ENCODE measurements at places on chromosomes 7 and 10. TPM values are rescaled to one million over a fixed set of nuclear protein-coding genes. Genes with fewer than 3 reads are reported as not detected.

Gene NUTM2A
- 0.54 TPM for total RNA-seq

Gene ADARB2
- 1.3 TPM for total RNA-seq

Gene CCDC136
- 9.6 TPM for total RNA-seq

Gene GOLGA7B
- 1.1 TPM for total RNA-seq

- DNase-seq = no peak
Measured at GRCh38 chr10:74047871-74048270, 50.0 kb downstream of the VCL start.

- no peak for DNase-seq
Measured at GRCh38 chr7:1029637-1030443, 14.5 kb upstream of the GPR146 start.

- DNase-seq = no peak
Measured at GRCh38 chr7:144454-144826, 47.9 kb upstream of the FAM20C start.

DNA sequence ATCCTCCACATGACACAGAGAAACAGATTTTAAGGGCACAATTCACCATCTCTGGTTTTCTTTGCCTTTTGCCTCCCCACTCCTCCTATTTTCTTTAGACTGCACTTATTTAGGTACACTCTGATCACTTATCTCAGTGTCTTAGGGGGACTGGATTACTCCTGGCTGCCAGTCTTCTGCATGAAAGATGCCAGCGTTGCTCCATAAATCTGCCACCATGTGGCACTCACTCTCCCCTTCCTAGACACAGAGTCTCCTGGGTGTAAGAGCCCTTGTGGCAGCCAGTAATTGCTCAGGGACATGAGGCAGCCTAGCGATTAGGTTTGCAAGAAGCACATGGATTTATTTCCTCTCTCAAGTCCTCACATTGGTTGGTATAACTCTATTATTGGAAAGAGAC, 34.5 kb upstream of the RBM20 start:
- DNase-seq = no peak

DNA sequence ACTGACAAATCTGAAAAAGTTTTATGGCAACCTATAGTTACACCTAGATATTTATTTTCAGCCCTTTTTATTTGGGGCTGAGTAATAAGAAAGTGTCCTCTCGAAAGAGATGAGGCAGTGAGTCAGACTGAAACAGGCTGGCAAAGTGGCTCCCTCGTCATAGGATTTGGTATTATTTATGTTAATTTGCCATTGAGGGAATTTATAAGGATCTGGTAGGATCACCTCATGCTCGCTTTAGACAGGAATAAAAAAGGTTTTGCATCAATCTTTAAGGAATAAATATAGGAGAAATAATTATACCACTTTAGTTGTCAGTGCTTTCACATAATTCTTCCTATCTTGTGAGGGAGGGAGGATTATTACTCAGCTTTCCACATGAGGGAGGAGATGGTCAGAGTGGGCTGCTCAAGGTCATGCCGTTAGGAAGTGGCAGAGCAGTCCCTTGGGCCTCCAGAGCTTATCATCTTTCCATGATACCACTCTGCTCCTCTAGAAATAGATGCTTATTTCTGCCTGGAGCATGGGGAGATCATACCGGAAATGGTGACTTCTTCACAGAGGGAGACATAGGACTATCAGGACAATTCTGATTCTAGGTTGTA, 356.8 kb downstream of the GPR158 start:
- no peak for DNase-seq

DNA sequence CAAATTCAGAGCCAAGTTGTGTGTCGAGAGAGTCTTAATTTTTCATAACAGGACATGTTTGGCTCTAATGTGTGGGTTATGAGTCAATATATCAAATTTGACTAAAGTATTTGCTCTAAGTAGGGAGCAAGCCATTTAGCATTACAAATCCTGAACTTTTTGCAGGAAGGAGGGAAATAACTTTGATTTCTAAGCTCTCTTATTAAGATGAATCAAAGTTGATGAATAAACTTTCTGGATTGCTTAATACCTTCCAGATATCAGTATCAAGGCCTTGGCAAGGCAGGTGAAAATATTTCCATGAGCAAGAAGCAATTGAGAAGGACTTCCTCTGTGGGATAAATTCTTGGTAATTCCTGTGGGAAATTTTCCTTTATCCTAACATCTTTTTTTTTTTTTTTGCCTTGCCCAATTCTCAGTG, 258.8 kb downstream of the AHR start:
- DNase-seq = no peak

- DNase-seq = no peak
Measured at GRCh38 chr7:10780400-10780747, 193.3 kb upstream of the PHF14 start.

DNA sequence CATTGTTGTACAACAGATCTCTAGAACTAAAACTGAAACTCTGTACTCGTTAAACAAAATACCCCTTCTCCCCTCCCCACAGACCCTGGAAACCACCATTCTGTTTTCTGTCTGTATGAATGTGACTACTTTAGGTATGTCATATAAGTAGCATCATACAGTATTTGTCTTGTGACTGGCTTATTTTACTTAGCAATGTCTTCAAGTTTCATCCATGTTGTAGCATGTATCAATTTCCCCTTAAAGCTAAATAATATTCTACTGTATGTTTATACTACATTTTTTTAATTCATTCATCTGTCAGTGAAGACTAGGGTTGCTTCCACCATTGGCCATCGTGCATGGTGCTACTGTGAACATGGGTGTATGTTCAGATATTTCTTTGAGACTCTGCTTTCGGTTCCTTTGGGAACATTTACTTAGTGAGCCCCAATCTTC, 71.2 kb upstream of the RPA3 start:
- no peak for DNase-seq

DNA sequence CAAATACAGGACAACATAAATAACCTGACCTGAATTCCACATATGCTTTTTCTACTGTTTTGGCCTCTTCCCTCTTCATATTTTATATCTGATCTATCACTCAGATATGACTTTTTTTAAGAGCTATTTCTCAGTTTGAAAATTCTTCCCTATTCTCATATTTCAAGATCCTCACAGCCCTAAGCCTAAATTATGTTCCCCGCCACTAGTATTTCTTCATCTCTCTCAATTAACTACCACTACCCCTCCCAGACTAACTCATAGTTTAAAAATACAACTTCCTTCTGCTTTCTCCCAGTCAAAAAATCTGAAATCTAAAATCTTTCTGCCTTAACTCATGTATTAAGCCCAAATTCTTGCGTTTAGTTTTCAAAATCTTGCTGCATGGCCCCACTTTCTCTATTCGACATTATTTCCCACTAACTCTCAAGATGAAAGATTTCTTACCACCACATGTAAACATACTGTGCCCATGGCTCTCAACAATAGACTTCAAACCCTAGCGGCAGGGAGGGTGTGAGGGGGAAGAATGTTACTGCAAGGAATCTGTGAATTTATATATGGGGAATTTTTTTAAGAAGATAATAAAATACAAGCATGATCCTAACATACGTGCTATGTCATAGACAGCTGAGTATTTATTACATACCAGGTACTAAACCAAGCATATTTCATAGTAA, 64.6 kb downstream of the TFEC start:
- DNase-seq = no peak

DNA sequence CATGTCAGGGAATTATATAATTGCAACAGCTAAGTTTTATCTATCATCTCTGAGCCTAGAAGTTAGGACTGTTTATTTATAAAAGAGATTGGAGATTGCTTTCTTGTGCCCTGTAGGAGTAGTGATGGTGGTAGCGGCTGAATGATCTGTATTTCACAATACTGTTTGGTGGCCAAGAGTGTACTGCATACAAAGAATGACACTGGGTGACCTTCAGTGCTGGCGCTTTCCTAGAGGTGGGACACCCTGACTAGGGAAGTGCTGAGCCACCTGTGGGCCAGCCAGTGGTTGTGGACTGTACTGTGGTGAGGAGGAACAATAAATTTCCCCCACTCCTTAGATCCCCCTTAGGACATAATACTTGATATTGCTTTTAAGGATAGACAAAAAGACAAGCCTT, 53.0 kb downstream of the COPG2 start:
- no peak for DNase-seq

GRCh38 chr7:121205777-121206176, 123.0 kb upstream of the WNT16 start:
- no peak for DNase-seq

DNA sequence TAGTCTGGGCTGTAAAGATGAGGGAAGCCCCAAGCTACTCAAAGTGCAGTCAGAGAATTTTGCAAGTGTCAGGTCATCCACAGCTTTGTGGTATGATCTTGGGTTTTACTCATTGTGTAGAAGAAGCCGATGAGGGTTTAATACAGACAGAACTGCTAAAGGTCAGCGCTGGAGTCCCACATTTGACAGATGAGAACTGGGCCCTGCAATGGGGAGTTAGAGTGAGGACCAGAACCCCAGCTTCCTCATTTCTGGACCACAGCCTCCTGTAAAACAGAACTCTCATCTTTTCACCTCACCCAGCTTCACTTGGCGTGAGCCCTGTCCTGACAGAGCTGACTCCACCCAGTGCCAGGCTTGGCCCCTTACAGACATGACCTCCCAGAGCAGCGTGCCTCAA, 20.1 kb downstream of the LRRC20 start:
- no peak for DNase-seq

DNA sequence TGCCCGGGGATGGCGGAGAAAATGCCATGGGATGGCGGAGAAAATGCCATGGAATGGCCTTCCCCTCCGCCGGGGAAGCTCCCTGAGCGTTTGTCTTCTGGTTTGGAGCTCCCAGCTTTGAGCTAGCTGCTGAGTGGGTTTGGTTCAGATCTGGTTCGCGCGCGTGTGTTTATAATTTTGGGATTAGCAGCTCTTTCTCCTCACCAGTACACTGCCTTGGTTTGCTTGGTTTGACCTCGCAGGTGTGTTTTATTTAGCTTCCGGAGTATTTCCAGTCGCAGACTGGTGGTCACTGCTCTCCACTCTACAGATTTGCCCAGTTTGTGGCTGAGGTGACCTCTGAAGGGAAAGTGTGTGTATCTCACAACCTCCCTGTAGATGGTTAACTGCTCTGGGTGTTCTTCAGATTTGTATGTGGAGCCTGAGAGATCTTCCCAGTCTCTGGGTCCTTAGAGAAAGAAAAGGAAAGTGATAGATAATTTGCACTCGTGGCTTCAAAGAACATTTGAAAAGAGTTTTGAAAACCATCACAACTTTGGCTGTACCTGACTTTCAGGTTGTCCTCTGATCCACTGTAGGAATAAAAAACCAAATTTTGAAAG, 597 bp downstream of the ZNF277 start:
- peak; percentile 12 for DNase-seq

- DNase-seq = no peak
Measured at GRCh38 chr10:70649526-70649925, 22.8 kb upstream of the ADAMTS14 start.

DNA sequence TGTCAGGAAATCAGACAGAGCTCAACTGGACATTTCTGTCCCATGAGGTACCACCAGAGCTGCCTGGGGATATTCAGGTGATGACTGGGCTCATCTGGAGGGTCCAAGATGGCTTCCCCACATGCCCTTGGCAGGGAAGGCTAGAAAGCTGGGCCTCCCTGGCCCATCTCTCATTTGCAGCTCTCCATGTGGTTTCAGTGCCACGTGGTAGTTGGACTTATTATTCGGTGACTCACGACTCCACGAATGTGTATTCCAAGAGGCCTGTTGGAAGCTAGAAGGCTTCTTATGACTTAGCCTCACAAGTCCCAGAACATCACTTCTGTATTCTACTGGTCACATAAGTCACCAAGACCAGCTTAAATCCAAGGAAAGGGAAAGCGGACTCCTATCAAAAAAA, 22.8 kb downstream of the NSMCE4A start:
- no peak for DNase-seq

Data from activated CD8-positive, alpha-beta T cell treated with anti-CD3 and anti-CD28 coated beads for 36 hours (primary cell).